ENCODE measurements at places on chromosomes 6 and 20.

DNA sequence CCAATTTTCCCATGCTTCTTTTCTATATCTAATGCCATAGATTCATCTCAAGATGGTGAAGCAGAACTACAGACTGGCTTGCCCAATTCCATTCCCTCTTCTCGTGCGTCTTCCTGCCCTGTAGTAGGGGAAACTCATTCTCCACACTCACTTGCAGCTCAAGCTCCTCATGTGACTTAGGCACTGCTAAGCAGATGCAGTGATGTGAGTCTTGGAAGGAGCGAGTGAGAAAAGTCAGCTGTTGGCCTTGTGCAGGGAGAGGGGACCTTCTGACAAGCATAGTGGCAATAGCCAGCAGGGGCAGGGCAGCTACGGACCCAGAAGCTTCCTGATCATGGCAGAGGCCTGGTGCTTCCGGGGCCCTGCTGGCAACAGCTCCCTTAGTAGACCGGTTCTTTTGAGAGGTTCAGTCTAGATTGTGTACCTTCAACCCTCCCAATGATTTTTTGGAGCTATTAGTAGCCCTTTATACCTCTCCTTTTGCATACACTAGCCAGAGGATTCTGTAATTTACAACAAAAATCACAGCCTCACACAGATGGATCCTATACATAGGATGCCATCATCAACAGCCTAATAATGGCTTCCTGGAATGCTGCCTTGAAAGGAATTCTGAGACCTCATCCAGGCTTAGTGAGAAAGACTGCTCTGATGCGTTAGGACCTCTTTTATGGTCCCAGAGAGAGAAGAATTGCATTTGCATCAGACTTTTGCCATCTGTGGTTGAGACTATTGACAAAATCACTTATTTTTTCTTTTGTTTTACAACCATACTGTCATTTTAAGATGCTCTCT lies 121.5 kb upstream of the RIPOR2 start:
- DNase-seq, result no peak

DNA sequence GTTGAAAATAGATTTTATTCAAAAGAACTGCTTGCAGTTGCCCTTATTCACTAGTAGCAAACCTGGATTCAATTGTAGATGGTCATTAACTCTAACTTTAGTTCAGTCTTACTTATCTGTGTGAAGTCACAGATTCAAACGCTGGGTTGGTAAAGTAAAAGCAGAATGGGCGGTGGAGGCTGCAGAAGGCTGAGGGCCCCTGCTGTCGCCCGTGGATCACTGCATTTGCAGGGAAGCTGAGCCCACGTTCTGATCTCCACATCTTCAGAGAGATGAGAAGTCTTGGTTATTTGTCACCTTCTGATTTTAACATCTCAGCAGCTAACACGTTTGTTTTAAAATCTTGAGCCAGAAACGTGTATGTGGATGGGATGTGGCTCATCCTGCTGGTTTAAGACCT lies 75.1 kb downstream of the SNX9 start:
- DNase-seq, result no peak

DNA sequence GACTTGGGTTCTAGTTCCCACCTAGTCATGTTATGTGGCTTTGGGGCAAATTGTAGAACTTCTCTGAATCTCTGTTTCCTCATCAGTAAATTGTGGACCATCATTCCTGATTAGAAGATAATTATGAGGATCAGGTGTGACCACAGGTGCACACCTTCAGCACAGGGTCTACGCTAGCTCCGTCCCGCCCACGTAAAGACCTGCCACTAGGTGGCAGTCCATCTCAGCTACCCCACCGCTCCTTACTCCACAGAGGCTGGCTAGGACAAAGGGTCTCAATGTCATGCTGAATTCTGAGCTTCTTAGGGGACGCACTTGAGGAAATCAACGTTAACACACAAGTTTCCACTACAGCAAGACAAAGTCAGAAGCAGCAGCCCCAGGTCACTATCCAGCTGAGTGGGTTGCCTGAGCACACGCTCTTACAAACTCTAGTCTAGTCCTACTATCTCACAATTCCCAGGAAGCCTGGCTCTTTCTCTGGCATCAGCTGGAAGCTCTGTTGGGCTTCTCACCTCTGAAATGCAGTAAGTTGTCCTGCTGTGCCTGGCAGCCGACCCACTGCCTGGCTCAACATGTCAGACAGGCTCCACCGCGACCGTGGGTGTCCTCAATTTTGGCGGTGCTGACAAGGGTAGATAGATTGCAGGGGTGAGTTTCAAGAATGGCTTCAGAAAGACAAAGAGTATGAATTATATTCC lies 2.0 kb upstream of the PLCG1 start:
- DNase-seq, result peak; percentile 68

- DNase-seq, result no peak
These were observed 436.1 kb downstream of the UTRN start for GRCh38 chr6:144721232-144721631.

DNA sequence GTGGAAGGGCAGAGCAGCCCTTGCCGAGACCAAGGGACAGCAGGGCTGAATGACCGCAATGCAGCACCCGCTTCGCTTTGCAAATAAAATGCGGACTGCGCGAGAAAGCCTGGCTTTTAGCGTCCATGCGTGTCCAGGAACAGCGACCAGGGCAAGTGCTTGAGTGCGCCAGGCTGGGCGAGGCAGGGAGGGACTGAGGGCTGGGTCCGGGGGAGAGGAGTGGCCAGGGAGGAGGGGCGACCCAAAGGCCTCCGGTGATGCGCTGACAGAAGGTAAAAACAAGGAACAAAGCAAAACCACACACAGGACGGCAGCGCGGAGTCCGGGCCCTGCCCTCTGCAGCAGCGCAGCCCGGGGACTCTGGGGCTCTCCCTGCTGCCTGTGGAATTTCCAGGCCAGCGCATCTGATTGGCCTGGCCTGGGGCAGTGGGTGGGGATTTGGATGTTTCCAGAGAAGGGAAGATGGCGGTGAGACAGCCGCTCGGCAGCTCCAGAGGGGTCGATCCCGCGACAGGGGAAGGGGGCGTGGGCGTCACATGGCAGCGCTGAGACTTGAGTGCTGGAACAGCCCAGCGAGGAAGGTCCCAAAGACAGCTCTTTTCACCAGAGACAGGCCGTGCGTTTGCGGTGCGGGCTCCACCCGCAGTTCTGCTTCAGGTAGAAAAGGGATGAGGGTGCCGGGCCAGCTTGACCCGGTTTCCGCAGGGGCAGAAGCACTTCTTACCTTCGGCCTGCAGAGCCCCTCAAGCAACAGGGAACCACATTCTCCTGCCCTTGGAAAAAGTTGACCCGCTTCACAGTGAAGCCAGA lies 51.8 kb downstream of the SSR1 start:
- peak; percentile 36 for DNase-seq

GRCh38 chr6:26349964-26350857 lies 14.8 kb upstream of the BTN3A2 start:
- no peak for DNase-seq

GRCh38 chr6:139161817-139162284 lies 27.0 kb downstream of the HECA start:
- peak; percentile 92 for DNase-seq

GRCh38 chr6:69216127-69216526 lies 580.7 kb downstream of the LMBRD1 start:
- no peak for DNase-seq

DNA sequence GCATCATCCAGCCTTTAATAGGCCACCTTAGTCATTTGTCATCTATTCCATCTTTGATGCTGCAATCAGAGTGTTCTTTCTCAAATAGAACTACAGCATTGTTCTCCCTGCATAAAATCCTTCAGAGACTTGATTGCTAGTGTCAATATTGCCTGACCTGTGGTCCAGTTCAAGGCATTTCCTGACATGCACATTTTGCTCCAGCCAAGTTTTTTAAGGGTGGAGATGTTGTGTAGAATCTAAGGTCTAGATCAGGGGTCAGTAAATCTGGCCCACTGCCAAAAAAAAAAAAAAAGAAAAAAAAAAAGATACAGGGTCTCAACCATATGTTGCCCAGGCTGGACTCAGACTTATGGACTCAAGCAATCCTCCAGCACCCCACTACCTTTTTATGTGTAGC lies 354.4 kb downstream of the FRK start:
- no peak for DNase-seq

DNA sequence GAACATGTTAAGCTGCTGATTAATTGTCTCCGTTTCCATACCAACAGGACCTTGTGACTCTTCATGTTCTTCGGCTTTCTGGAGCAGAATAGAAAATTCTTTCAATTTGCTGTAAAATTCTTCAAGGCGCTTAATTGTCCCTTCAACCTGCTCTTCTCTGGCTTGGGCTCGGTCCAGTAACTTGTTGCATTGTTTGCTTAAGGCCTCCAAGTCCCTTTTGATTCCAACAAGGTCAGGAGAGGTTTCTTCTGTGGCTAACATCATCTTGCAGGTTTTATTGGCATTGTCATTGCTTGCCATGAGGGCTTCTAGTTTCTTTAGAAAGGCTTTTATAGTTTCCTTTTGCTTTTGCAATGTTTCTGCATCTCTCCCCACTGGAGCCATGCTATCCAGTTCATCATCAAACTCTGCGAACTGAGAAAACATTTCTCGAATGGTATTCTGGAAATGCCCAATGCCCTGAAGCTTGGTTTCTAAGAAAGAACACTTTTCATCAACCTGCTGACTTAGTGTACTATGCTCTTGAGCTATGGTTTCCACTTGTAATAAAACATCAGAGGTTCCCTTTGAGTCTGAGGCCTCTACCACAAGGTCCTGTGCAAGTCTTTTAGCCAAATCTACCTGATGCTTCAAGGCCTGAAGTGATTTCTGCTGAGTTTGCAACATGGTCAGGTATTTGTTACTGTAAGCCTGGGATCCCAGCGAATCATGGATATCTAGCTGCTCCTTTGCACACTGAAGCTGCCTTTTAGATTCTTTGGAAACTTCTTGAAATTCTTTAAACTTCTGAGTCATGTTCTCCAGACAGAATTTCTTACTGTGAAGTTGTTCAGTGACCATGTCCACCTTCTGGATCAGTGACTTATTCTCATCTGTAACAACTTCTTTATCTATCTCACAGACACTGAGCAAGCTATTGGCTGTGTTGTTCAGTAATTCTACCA lies 90.2 kb downstream of the DST start:
- no peak for DNase-seq

GRCh38 chr20:12210591-12210990 lies 292.9 kb downstream of the BTBD3 start:
- no peak for DNase-seq

DNA sequence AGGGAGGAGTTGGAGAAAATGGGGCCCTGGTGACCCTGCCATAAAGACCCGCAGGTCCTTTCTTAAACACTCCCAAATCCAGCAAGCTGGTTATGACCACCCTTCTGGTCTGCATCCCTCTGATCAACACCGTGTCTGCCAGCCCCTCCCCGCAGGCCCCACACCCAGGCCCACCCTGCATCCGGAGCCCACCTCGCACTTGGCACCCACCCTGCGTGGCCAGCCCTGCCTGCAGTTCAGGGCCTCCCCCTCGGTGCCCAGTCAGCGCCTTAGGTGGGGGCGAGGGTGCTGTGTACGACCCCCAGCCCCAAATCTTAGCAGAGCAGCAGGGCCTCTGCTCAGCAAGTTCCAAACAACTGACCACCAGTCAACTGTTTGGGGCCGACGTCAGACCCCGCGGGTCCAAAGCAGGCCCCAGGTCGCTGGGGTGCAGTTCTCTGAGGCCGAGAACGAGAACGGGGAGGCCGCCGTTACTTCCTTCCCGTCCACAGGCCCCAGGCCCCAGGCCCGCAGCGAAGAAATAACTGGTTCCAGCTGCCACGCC lies 1.2 kb downstream of the ACSS1 start:
- no peak for DNase-seq

DNA sequence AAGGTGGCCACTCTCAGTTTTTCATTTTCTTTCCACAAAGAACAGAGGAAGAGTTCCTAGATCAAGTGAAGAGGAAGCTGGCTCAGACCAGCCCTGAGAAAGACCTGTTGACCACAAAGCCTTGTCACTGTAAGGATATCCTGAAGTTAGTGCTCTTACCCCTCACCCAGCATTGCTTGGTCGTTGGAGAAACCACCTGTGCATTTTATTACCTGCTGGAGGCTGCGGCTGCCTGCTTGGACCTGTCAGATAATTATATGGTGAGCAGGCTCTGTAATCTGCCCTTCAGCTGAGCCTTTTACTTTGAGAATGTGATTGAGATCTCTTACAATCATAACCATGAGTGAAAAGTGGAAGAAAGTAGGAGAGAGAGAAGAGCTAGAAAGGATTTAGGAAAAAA lies 21.9 kb downstream of the TREML1 start:
- no peak for DNase-seq

GRCh38 chr6:119728935-119729334 lies 379.4 kb upstream of the MAN1A1 start:
- no peak for DNase-seq

DNA sequence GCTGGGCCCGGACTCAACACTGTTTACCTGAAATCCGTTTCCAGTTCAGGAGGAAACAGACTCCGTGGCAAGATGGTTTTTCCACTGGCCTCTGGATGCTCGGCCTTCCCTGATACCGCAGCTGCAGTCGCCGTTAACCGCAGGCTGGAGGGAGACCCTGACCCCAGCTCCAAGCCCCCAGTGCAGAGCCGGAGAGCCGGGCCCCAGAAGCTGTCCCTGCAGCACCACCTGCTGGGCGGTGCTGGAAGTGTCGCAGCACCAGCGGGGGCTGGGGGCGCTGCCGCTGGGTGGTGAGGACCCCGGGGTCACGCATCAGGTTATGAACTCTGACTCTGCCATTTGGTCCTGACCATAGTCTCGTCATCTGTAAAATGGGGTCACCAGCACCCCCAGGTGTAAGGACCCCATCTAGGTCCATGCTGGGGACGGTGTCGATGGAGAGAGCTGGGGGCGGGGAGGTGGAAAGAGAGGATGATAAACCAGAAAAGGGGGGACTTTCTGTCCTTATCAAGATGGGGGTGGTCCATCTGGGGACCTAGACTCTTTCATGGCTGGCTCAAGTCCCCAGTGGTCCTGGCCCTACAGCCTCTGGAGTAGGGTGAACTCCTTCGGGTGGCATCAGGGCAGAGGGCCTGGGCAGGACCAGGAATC lies 20.8 kb upstream of the CHRNA4 start:
- no peak for DNase-seq

DNA sequence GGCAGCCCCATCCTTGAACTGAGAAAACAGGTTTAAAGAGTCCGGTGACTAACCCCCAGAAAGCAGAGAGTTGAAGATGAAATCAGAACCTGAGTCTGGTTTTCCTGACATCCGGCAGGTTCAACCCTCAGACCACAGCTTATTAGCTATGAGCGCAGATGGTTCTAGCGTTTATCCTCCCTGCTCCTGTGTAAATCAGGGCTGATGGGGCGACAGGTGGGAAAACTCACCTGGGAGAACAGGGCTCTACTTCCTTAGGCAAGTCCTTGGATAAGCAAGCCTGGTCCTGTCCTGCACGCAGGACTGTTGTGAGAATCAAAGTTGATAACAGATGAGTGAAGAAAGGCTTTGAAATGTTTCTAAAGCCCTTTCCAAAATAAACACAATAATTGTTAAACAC lies 31.4 kb downstream of the GHRH start:
- no peak for DNase-seq

GRCh38 chr6:23280437-23280836 lies 711.1 kb downstream of the HDGFL1 start:
- DNase-seq, result no peak

- DNase-seq, result no peak
These were observed 114.0 kb downstream of the PDSS2 start for GRCh38 chr6:107345393-107345792.

DNA sequence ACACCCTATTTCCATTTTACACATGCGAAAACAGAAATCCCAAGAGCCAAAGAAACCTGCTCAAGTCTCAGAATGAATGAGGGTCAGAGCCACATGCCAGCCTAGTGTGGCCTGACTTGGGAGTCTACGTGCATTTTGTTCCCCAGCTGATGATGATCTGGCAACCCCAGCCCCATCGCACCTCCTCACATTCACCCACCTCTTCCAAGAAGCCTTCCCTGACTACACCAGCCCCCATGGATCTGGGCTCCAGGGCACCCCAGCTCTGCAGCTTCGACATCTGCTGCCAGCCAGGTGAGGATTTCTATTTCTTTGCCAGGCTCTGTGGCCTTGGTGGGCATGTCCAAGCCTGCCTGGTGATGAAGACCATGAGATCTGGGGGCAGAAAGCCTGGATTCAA lies 41.0 kb downstream of the ANGPT4 start:
- DNase-seq, result no peak

Measured in activated CD4-positive, alpha-beta T cell treated with anti-CD3 and anti-CD28 coated beads, Interleukin-2, amount 50 U/mL, for 16 hours (primary cell).